ENCODE measurements at places on chromosomes 2 and 18. TPM values are rescaled to one million over a fixed set of nuclear protein-coding genes. Genes with fewer than 3 reads are reported as not detected.

DNA sequence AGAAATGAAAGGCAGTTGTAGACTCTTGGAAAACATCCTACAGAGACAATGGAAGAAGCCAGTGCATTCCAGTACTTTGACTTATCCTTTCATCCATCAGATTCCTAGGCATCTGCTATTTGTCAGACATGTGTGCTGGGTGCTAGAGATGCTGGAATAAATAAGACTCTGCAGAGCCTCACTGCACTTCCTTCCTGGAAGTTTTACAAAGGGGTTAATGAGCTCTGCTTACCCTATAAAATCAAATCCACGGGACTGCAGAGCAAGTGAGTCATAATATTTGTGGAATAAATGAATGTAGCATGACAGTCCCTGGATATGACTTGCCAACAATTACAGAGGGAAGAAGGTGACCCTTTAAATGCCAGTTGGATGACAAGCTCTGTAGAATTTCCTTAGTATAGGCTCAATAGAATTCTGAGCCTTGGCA is 52.7 kb upstream of the NPAS2 start:
- DNase-seq, result no peak

Gene CRYBA2
- not detected for total RNA-seq

GRCh38 chr2:128981353-128981752 is 662.7 kb upstream of the HS6ST1 start:
- DNase-seq, result no peak

- no peak for DNase-seq
Measured at GRCh38 chr2:188189356-188189755, 102.3 kb upstream of the GULP1 start.

DNA sequence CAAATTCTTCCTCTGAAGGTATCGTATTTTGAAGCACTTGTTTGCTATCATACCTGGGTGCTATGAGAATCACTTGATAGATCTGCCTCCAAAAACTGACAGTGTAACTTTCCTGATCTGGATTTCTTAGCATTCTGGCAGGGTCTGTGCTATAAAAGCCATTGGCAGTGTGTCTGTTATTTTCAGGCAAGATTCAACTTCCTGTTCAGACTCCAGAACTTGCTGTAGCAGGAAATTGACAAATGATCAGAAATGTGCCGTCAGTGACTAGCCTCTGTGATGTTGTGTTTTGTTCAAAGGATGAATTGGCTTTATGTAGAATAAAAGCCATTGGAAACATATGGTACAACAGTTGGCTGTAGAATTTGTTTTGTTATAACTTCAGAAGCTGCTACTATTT is 273.3 kb downstream of the PTPRM start:
- no peak for DNase-seq

Gene INHA
- not detected for total RNA-seq

- DNase-seq, result no peak
Measured at GRCh38 chr2:13662055-13662454, 945.3 kb downstream of the TRIB2 start.

Gene SKOR2
- total RNA-seq, result not detected

DNA sequence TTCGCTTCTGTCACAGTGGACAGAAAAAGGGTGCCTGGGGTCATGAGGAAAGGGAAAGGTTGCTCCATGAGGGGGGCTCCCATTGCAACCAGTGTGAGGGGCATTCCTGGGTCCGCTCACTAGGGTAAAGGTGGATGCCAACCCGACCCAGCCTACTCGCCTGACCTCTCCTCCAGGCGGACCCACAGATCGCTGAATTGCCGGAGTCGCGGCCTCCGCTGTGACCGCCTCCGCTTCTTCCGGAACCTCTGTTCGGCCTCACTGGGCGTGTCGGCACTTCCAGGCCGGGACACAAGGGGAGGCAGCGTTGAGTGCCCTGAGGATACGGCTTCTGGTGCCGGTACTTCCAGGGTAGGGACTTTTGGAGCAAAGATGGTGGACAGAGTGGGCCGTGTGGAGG is 57.1 kb downstream of the TRABD2A start:
- no peak for DNase-seq

DNA sequence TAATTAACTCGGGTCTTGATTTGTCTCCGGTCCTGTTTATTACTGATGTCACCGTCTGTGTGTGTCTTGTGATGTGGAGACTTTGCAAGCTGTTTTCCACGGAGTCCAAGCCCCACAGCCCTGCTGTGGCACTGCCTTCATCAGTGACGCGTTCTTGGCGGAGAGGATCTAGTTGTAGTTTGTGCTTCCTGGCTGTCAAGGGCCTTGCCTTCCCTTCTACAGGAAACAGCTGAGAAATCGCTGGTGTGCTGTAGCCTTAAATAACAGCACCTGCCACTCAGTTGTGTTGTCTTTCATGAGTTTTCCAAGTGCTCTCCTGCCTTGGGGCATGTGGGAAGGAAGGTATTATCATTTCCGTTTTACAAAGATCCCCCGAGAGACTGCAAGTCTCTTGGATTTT is 26.3 kb downstream of the CTIF start:
- DNase-seq, result no peak

DNA sequence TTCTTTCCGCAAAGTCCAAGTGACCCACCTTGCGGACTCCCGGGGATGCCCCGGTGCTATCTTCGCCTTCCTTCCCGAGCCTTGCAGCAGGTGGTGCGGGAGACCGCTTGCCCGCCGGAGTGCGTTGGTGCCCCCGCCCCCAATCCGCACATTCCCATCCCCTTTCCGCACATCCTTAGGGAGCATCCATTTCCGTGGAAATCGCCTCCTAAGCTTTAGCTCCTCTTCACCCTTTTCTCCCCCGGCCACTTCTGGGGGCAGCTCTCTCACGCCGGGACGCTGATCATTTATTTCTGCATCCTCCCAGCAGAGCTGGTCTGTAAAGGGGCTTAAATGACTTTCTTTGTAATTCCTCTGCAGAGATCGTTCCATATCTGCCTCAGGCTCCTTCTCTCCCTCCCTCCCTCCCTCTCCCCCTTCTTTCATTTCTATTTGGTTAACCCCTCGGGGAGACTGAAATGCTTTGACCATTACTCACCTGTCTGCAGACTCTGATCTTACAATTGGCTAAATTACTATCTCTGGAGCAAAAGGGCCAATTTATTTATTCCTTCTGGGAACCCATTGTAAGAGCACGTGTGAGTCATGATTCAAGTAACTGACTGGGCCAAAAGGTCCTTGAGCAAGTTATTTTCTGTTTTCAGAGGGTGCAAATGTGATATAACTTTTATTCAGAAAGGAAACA is 1.3 kb upstream of the LYPD1 start:
- DNase-seq, result no peak

Gene REG1B
- not detected for total RNA-seq

GRCh38 chr18:22632191-22632590 is 214.5 kb upstream of the CTAGE1 start:
- no peak for DNase-seq

DNA sequence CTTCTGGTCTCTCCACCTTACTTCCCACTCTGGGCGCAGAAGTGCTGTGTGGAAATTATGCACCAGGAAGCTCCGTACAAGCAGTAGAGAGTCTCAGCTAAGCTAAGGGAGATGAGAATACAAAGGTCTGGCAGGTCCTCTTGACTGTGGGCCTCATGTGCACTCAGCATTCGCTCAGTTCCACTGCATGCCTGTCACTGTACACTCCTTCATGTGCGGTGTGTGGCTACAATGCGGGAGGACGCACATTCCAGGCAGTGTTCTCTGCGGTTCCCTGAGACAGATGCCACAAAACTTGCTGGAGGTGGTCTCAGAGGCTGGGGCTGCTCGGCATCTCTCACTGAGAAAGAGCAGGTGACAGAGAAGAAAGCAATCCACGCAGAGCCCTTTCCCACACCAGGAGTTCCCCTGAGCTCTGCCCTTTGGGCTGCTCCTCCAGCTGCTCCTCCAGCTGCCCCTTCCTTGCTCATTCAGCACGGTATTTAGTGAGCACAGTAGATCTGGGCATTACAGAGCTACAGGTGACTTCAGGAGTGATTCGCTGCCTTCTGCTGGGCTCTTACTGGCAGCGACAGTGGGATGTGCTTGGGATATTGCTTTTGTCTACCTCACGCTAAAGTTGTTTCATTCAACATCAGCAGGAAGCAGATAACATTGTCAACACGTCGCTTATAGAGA is 176.6 kb downstream of the SH3RF3 start:
- no peak for DNase-seq

- no peak for DNase-seq
Measured at GRCh38 chr2:218315397-218315796, 23.1 kb upstream of the TMBIM1 start.

Data from activated naive CD4-positive, alpha-beta T cell treated with anti-CD3 and anti-CD28 coated beads for 36 hours (primary cell).